ENCODE measurements at places on chromosomes 13 and 19.
A peak's percentile ranks its signal among the peaks of the same experiment; 100 is the strongest.

DNA sequence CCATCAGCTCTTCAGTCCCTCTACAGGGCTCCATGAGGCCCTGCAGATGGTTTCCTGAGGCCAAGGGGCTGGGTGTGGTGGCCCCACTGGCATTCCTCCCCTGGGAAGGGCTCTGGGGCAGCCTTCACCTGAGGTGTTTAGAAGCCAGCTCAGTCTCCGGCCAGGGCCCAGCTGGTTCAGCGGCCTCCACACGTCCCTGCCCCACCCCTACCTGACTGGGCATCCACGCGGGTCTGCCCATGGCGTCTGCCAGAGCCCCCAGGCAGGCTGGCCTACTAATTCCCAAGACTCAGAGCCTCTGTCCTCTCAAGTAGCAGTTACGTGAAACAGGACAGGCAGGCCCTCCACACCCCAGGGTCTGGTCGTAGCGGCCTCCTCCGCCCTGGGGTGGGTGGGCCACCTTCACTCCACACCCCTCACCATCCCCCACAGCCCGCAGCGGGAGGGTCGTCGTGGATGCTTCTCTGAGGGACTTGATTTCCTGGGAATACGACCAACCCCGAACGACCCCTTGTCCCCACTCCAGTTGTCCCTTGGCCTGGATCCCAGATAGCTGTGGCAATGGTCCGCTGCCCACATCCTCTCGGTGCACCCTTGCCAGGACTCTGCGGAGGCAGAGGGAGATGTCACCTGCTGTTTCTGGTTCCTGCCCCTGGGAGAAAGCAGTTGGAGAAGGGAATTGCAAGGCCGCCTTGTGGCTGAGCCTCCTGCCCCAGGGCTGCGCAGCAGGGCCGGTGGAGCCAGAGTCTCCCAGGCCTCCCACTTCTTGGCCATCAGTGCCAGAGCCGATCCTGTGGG, 24.3 kb downstream of the CAPN12 start:
- DNase-seq = no peak

GRCh38 chr19:50562996-50563395, 5.2 kb downstream of the LRRC4B start:
- DNase-seq = no peak

GRCh38 chr19:16078759-16079707, 2.7 kb downstream of the TPM4 start:
- peak; percentile 70 for DNase-seq

GRCh38 chr13:75178436-75178835, 303.5 kb downstream of the TBC1D4 start:
- no peak for DNase-seq

DNA sequence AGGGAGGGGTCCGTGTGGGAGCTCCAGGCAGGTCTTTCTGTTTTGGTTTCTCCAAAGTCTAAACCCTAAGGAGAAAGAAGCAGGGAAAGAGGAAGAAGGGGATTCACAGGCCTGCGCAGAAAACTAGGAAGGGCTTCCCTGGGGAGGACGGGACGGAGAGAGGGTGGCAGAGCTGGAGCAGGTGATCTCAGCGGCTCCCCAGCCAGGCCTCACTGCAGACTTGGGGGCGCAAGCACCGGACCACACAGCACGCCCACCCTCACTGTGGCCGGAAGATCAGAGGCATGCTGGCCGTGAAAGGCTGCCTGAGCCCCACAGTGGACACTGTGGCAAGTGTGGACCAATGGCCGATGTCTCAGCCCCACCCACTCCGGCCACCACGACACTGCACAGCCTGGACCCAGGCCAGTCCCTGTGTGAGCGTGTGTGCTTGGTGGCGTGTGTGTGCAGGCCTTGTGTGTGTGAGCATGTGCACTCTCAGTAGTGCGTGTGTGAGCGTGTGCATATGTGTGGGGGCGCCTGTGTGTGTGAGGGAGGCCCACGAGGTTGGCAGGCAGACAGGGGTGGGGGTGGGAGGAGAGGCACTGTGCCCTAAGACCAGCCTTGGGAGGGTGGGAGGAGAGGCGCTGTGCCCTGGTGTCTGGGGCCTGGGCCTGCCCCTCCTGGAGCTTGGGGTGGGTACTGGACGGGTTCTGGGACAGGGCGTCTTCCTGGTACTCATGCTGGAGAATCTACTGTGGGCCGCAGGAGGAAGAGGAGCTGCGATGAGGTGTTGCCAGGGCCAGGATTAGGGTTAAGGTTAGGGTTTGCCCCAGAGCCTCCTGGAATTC, 15.4 kb upstream of the TMEM255B start:
- DNase-seq = no peak

DNA sequence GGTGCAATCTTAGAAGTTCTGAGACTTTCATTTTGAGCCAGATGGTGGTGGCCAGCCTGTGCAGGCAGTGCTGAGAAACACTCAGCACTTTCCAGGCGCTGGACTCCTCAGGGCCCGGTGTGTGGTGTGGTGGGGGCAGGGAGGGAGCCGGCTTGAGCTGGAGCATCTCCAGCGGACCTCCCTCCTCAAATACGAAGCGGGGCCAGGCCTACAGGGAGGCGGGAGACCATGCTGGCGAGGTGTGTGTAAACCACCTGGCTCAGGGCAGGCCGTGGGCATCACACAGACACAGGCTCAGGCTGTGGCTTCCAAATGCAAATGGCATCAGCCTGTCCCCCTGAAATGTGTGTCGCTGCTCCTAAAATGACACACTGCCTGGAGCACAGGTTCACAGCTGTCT, 33.3 kb upstream of the RANBP3 start:
- DNase-seq = no peak

GRCh38 chr19:48025480-48025879, 18.4 kb downstream of the CABP5 start:
- no peak for DNase-seq

Data from activated CD8-positive, alpha-beta memory T cell treated with anti-CD3 and anti-CD28 coated beads for 24 hours (primary cell).